ENCODE measurements at places on chromosomes 2 and 18. TPM values are rescaled to one million over a fixed set of nuclear protein-coding genes. Genes with fewer than 3 reads are reported as not detected.

The NEUROD1 gene
- 4.9 TPM for total RNA-seq

The IL1F10 gene
- total RNA-seq, result not detected

The C2orf66 gene
- total RNA-seq, result not detected

The SUCLG1 gene
- total RNA-seq, result 72.6 TPM

The NEDD4L gene
- 108 TPM for total RNA-seq

The CHN1 gene
- 57.1 TPM for total RNA-seq

The MTIF2 gene
- 29.8 TPM for total RNA-seq

The SCN2A gene
- total RNA-seq, result 160 TPM

The GDF7 gene
- total RNA-seq, result under 0.01 TPM

The GPAT2 gene
- total RNA-seq, result 2.0 TPM

The GALNT5 gene
- under 0.01 TPM for total RNA-seq

DNA sequence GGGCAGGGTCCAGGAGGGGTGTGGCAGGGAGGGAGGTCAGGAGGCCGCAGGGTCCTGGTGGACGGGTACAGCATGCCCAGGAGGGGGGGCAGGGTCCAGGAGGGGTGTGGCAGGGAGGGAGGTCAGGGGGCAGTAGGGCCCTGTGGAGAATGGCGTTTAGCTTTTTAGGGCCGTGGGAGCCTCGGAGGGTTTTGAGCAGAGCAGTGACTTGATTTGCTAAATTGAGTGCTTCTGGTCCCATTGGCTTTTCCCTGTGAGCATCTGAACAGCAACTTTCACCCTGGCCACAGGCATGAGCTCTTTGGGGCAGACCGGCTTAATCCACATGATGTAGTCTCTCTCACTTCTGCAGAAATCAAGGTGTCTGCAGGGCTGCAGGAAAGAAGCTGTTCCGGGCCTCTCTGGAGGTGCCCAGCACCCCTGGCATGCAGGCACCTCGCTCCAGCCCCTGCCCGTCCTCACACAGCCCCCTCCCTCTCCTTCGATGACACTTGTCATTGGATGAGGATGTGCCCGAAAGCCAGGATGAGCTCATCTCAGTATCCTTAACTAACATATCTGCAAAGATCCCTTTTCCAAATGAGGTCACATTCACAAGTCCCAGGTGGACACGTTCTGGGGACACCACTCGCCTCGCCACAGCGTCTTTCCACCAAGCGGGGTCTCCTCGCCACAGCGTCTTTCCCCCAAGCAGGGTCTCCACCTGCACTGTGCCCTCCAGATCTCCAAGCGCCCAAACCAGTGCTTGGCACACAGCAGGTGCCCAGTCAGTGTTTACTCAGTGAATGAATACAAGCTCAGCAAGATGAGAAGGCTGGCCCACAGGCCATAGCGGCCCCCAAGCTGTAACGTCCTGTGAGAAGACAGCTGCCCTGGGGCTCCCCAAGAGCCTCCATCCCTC, 94.0 kb downstream of the NDUFA10 start:
- no peak for DNase-seq

DNA sequence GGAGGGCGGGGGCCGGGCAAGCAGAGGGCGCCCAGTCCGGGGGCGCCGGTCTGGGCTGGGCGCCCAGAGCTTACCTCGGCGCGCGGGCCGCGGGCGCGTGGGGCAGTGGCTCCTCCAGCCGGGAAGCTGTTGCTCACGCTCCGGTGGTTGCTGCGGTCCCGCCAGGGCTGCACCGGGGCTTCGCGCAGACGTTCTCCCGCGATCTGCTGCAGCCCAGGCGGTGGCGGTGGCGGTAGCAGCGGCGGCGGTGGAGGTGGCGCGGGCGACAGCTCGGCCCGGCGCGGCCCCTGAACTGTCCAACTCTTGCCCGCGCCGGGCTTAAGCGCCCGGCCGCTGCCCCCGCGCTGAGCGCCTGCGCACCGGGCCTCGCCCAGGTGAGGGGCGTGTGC, 391 bp downstream of the ZNF385B start:
- no peak for DNase-seq

DNA sequence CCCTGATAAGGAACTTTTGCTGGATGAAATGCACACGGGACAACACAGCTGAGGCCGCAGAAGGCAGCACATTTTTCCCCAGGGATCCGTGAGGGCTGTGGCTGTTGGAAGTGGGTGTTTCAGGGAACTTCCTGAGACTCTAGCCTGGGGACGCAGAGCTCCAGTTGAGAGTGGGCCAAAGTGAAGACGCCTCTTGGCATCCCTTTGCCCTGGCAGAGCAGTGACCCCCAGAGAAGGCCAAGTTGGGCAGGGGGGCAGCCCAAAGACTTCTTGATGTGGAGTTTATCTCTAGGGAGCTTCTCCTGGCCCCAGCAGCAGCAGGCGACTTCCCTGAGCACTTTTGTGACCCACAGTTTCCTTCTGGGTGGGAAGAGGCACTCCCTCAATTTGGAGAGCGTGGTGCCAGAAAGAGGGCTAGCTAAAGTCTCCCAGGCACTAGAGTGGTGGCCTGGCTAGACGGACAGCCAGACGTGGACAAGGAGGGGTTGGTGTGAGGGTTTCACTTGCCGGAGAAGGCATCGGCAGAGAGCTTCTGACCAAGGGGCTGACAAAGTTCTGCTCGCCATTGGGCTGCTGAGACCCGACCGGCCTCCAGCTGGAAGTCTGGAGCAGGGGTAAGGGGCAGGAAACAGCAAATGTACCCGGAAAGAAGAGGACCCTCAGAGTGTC, 108.8 kb downstream of the ACKR3 start:
- no peak for DNase-seq

GRCh38 chr2:109171444-109172334, 42.7 kb downstream of the SH3RF3 start:
- no peak for DNase-seq

DNA sequence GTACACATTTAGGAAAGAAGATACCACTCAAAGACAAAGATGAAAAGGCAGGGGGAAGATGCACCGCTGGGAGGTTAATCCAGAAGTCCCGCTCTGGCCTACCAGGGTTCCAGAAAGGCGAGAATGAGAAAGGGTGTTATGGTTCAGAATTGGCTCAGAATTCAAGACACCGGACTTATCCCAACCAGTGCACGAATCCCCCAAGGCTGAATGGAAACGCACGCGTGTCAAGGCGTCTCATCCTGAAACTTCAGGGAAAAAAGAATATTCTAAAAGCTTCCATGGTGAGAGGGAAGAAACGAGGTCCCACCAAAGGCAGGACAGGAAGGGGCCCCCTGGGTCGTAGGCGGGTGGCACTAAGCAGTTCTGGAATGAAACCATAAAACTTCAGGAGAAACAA, 71.9 kb downstream of the SLC66A2 start:
- DNase-seq, result no peak

- DNase-seq, result no peak
Measured at GRCh38 chr18:79242246-79242645, 153.5 kb upstream of the NFATC1 start.

DNA sequence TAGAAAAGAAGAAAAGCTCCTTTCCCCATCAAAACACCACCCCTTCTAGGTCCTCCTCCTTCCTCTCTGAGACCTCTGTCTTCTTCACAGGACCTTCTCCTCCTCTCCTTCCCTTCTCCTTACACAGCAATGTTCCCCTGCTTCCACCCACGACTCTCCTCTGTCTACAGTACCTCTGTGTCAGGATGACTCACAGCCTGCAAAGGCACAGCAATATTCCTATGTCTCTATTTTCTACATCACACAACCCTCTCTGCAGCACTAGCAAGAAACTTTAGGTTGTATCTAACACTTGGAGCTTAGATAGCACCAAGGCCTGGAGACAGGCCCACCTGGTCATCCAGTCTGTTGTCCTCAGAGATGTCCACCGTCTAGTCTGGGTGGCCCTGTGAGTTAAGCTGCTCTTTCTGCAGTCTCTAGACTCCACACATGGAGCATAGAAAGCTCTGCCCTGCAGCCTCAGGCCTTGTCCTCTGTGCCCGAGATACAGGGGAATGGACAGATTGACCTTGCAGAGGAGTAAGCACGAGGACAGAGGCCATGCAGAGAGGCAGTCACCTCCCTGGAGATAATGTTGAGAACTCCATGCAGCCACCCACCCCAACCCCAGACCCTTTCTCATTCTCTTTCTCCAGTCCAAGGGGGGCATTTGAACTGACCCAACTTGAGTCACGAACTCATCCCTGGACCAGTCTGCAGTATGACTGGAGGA, 212.0 kb downstream of the TNS1 start:
- DNase-seq, result no peak

DNA sequence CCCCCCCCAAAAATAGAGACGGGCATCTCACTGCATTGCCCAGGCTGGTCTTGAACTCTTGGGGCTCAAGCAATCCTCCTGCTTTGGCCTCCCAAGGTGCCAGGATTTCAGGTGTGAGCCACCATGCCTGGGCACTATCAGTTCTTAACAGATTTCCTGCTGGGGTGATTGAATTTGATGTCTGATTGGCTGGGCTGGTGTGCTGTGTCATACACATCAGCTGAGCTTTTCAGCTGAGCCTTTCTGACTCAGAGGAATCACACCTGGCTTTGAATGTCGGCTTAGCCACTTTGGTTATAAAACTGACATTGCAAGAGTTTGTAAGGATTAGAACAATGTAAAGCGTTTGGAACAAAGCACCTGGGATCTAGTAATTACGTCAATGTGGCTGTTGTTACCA, 18.9 kb downstream of the NCAPH start:
- no peak for DNase-seq

GRCh38 chr2:240162939-240163714, 22.7 kb upstream of the OTOS start:
- DNase-seq, result no peak

DNA sequence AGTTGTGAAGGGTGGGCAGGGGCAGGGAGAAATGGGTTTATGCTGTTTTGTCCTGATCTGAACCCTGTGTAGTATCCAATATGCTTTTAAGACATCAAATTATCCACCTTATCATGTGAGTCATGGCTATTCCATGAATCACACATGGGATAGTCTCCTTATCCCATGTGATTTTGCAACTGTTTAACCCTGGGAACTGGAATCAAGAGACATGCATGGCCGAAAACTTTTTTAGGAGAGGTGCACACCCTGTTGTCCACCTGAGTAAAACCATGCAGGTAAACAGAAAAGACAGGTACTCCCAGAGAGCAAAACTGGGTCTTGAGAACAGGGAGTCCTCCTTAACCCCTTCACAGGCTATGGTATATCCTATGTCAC, 490.6 kb upstream of the HS6ST1 start:
- no peak for DNase-seq

- no peak for DNase-seq
Measured at GRCh38 chr2:173978447-173978846, 13.3 kb upstream of the SP3 start.

DNA sequence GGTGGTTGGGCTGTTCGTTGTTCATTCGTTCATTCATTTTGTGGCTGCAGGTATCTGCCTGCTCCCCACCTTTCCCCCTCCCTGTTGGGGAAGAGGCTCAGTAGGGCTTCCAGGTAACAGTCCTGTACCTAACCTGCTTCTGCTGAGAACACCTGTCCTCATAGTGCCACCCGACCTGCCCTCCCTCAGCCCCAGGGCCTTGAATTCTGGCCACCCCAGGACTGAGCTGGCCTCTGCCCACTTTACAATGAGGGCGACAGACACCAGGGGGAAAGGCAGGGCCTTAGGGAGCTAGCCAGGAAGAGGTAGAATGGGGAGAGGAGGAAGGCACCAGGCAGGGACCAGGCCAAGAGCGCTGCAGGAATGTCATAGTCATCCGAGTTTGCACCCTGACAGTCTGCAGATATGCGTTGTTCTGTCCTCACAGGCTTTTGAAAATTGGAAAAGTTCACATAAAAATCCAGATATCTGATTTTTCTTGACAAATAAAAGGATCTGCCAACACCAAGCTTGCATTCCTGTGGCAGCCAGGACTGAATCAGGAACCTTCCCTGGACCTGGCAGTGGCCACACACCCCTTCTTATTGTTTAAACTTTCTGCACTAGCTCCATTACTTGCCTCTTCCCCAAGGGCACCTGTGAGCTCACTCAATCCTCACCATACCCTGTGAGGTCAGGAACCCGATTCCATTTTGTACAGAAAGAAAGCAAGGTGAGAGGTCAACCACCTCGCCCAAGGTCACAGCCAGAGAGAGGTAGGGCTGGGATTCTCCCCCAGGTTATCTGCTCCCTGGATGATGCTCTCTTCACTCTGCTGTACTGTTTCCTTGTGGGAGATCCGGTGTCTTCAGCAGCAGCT, 35.3 kb upstream of the MRPL33 start:
- no peak for DNase-seq

- no peak for DNase-seq
Measured at GRCh38 chr2:170265321-170265720, 87.4 kb downstream of the MYO3B start.

GRCh38 chr18:50626317-50626716, 66.4 kb downstream of the MAPK4 start:
- no peak for DNase-seq

DNA sequence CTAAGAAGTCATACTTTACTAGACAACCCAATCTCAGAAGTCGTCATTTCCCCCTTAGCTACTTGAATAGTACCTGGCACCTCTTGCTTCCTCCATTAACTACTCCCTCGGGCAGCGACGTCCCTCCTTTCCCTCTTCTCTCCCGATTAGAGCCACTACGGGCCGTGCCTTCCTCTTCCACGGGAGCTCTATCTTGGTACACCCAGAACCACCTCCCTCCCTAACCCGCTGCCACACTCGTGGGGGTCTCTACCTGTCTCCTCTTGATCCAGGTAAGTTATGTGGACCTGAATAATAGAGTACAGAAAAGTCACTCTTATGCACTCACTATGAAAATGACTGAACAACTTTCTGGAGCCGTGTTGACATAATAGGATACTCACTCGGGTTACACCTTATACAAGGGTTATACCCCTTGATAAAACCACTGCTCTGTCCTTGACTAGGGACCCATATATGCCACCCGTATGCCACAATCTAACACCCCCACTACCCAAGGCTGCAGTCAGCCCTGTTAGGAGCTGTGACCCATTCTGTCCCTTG, 595 bp upstream of the HDHD2 start:
- no peak for DNase-seq

DNA sequence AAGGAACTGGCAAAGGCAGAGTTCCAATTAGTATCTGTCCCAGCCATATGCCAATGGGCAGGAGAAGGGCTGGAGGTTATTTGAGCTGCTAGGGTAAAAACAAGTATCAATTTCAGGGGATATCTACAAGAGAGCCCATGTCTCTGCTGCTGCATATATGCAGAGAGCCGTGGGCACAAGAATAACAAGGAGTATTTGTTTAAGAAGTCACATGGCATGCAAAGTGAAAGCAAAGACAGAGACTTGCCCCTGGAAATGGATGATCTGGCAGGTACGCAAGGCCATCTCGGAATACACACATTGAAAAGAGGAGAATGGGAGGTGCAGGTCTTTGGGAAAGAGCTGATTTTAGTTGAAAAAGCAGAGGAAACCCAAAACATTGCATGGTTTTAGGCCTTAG, 170.6 kb downstream of the EVA1A start:
- no peak for DNase-seq

GRCh38 chr2:235911125-235911524, 257.1 kb downstream of the GBX2 start:
- no peak for DNase-seq
